ENCODE measurements at places on chromosomes 11 and 22. TPM values are rescaled to one million over a fixed set of nuclear protein-coding genes. Genes with fewer than 3 reads are reported as not detected.
A peak's percentile ranks its signal among the peaks of the same experiment; 100 is the strongest.

- DNase-seq: no peak
- H3K27ac ChIP-seq: no peak overlapping the region
- H3K4me1 ChIP-seq: no peaks in the 10 kb centered on the region
- no peaks in the 10 kb centered on the region for H3K27me3 ChIP-seq
- H3K4me3 ChIP-seq: no peak overlapping the region
These were observed 199.3 kb downstream of the PGR start for GRCh38 chr11:100930185-100930778.

- no peaks in the 10 kb centered on the region for H3K27me3 ChIP-seq
- no peaks in the 10 kb centered on the region for H3K36me3 ChIP-seq
- no peaks in the 10 kb centered on the region for H3K4me1 ChIP-seq
- no peak overlapping the region for H3K4me3 ChIP-seq
- DNase-seq: no peak
- H3K27ac ChIP-seq: no peak overlapping the region
These were observed 25.5 kb downstream of the TMPRSS13 start for GRCh38 chr11:117903505-117904382.

DNA sequence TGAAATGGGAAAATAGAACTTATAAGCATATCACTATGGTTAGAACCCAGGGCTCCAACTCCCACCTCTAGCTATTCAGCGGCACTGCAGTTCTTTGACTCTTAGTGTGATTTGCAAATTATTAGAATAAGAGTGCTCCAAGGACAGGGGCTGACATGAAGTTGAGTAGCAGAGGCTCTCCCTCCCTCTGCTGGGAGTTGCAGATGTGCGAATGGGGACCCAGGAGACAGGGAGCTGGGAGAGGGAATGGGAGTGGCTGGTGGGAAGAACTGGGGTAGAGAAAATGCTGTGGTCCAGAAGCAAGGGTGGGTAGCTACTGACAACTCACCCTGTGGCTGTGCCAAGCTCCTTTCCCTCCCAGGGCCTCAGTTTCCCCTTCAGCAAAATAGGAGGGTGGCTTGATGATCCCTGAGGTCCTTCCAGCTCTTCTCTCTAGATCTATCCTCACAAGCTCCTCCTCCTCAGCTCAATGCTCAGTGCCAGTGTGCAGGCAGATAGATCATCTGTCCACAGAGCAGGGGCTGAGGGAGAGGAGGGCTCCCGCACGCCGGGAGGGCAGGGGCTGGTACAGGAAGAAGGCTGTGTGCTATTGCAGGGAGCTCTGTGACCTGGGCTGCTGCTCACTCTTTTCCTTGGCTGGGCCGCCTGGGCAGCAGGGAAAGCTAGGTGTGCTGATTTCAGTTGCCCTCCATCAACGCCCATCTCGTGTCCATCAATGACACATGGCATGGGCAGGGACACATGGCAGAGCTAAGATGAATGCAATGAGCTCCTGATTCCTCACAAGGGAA is 99.0 kb downstream of the NECTIN1 start:
- DNase-seq: no peak
- no peak overlapping the region for H3K27ac ChIP-seq
- H3K27me3 ChIP-seq: no peaks in the 10 kb centered on the region
- H3K36me3 ChIP-seq: no peaks in the 10 kb centered on the region

- peak overlapping the region; percentile 19 for H3K27ac ChIP-seq
- DNase-seq: no peak
- H3K4me1 ChIP-seq: peaks cover 16% of the 10 kb centered on the region
- H3K27me3 ChIP-seq: no peaks in the 10 kb centered on the region
- no peak overlapping the region for H3K4me3 ChIP-seq
These were observed 43.7 kb downstream of the ZBTB16 start for GRCh38 chr11:114102993-114103896.

- H3K4me1 ChIP-seq: peaks cover 6% of the 10 kb centered on the region
- DNase-seq: peak; percentile 92
- H3K27me3 ChIP-seq: no peaks in the 10 kb centered on the region
These were observed 227.0 kb downstream of the ADAMTS15 start for GRCh38 chr11:130675371-130675821.

DNA sequence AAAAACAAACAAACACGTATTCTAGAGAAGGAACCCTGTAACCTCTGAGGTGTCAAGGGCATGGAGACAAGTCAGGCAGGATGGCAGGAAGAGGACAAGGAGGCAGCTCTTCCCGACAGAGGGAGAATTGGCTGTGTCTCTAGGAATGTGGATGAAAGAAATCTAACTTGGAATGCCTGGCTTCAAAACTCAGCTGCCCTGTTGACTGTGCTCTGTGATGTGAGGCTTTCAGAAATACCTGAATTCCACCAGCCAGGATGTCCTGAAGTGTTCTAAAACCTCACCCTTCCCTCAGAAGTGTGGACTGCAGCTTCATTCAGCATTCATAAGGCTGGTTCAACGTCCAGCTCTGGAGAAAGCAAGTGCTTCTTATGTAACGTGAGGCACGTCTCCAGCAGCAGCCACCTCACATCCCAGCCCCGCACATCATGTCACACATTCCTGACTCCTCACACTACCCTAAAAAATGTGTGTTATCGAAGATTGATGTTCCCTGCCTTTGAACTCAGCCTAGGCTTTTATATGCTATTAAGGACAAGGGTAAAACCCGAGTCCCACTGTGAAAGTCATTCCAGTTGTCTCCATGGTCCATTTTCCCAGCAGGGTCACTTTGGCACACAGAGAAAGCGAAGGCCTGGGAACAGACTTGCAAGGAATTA is 398.9 kb downstream of the ETS1 start:
- H3K36me3 ChIP-seq: no peaks in the 10 kb centered on the region
- H3K4me3 ChIP-seq: no peak overlapping the region
- H3K4me1 ChIP-seq: no peaks in the 10 kb centered on the region
- no peak overlapping the region for H3K27ac ChIP-seq

DNA sequence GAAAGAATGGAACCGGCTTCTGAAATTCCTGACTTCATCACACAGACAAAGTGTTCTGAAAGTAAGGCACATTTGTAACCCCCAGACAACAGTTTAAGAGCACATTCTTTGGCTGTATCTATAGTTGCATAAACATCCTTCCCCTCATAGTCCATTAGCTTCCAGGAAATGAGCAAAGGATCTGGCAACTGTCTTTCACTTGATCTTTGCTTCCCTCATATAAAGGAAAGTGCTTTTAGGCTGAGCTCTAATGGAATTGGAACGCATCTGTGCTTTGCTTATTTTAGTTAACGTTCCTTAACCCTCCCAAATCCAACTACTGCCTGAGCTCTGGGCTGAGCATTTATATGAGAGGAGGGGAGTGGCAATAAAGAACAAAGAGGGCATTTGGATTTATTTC is 76.9 kb upstream of the API5 start:
- no peak overlapping the region for H3K27ac ChIP-seq
- H3K4me1 ChIP-seq: no peaks in the 10 kb centered on the region
- no peak overlapping the region for H3K4me3 ChIP-seq

GRCh38 chr11:64792482-64792881 is 10.5 kb downstream of the MAP4K2 start:
- no peak overlapping the region for H3K27ac ChIP-seq
- peaks cover 3% of the 10 kb centered on the region for H3K36me3 ChIP-seq
- DNase-seq: no peak
- no peaks in the 10 kb centered on the region for H3K4me1 ChIP-seq
- H3K27me3 ChIP-seq: no peaks in the 10 kb centered on the region

- DNase-seq: no peak
- H3K36me3 ChIP-seq: peaks cover 11% of the 10 kb centered on the region
- no peaks in the 10 kb centered on the region for H3K27me3 ChIP-seq
- peaks cover 7% of the 10 kb centered on the region for H3K4me1 ChIP-seq
- no peak overlapping the region for H3K27ac ChIP-seq
These were observed 1.5 kb downstream of the SF1 start for GRCh38 chr11:64776875-64777274.

- no peak overlapping the region for H3K4me3 ChIP-seq
- DNase-seq: no peak
- H3K36me3 ChIP-seq: no peaks in the 10 kb centered on the region
These were observed 225.7 kb downstream of the CTTN start for GRCh38 chr11:70623906-70624597.

DNA sequence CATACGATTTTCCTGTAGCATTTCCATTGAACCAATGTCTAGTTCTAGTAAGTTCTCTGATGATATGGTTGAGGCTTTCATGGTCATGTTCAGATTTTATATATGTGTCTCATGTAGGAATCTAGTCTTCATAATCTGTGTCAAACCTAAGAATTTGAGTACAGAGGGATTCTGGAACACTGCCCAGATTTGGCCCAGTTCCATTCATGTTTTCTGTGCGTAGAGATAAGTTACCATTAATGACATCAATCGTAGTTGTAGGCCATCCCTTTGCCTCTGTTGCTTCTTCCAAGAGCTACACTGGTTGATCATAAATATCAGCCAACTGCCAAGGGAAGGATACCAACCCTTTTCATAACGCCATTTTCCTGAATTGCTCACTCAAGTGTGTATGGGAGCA is 23.3 kb downstream of the ST3GAL4 start:
- no peaks in the 10 kb centered on the region for H3K36me3 ChIP-seq
- no peak overlapping the region for H3K4me3 ChIP-seq
- no peak for DNase-seq
- H3K27me3 ChIP-seq: no peaks in the 10 kb centered on the region
- no peak overlapping the region for H3K27ac ChIP-seq
- no peaks in the 10 kb centered on the region for H3K4me1 ChIP-seq

GRCh38 chr11:9072626-9073176 is 18.7 kb downstream of the SCUBE2 start:
- no peak for DNase-seq
- H3K27ac ChIP-seq: no peak overlapping the region
- H3K36me3 ChIP-seq: peaks cover 1% of the 10 kb centered on the region
- no peak overlapping the region for H3K4me3 ChIP-seq
- no peaks in the 10 kb centered on the region for H3K27me3 ChIP-seq
- no peaks in the 10 kb centered on the region for H3K4me1 ChIP-seq

- H3K27ac ChIP-seq: no peak overlapping the region
- H3K36me3 ChIP-seq: no peaks in the 10 kb centered on the region
- H3K4me3 ChIP-seq: no peak overlapping the region
- H3K27me3 ChIP-seq: no peaks in the 10 kb centered on the region
These were observed 142.8 kb upstream of the B3GAT1 start for GRCh38 chr11:134554861-134555260.

- no peak overlapping the region for H3K4me3 ChIP-seq
- H3K27me3 ChIP-seq: no peaks in the 10 kb centered on the region
- H3K4me1 ChIP-seq: no peaks in the 10 kb centered on the region
- DNase-seq: no peak
These were observed 55.3 kb upstream of the ALKBH3 start for GRCh38 chr11:43825217-43825816.

DNA sequence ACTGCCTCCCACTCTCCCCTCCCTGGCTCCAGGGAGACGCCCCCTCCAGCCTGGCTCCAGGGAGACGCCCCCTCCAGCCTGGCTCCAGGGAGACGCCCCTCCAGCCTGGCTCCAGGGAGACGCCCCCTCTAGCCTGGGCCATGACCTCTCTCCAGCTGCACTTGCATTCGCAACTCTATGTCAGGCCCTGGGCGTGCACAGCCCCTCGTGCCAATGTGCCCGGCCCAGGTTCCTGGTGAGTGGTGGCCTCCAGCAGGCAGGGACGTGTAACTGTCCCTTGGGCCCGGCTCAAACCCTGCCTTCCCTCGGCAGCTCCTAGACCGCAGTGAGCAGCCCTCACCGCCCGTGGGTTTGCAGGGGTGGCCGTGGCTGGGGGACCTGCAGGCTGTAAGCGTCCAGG is 6.9 kb downstream of the MUC6 start:
- no peaks in the 10 kb centered on the region for H3K27me3 ChIP-seq
- no peak overlapping the region for H3K27ac ChIP-seq

- no peak overlapping the region for H3K4me3 ChIP-seq
- no peaks in the 10 kb centered on the region for H3K4me1 ChIP-seq
- no peaks in the 10 kb centered on the region for H3K27me3 ChIP-seq
- no peak for DNase-seq
- H3K27ac ChIP-seq: no peak overlapping the region
These were observed 129.8 kb downstream of the SERGEF start for GRCh38 chr11:17883057-17883456.

- H3K4me1 ChIP-seq: no peaks in the 10 kb centered on the region
- H3K4me3 ChIP-seq: no peak overlapping the region
- H3K36me3 ChIP-seq: no peaks in the 10 kb centered on the region
- H3K27ac ChIP-seq: no peak overlapping the region
These were observed 9.1 kb upstream of the CLCF1 start for GRCh38 chr11:67382276-67383136.

DNA sequence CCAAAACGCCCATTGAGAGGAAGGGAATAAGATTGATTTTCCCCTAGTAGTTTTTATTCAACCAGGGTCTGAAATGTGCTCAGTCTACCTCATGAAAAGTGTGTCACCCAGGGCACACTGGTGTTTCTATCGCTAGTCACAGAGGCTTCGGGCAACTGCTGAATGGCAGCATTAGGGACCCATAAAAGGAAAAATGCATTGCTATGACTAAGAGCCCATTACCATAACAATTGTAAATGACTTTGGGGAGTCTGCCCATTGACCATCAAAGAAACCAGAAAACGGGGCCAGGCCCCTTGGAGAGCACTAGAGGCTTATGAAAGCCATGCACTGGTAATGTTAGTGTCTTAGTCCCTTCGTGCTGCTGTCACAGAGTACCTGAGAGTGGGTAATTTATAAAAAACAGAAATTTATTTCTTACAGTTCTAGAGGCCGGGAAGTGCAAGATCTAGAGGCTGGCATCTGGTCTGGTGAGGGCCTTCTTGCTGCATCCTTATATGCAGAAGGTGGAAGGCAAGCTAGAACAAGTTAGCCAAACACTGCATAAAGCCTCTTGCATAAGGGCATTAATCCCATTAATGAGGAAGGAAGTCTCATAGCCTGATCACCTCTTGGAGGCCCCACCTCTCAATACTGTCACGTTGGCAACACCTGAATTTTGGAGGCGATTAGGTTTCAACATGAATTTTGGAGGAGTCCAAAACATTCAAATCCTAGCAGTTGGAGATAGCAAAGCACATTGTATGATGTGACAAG is 306.7 kb downstream of the ST3GAL4 start:
- no peaks in the 10 kb centered on the region for H3K27me3 ChIP-seq
- H3K4me1 ChIP-seq: no peaks in the 10 kb centered on the region
- H3K27ac ChIP-seq: no peak overlapping the region

DNA sequence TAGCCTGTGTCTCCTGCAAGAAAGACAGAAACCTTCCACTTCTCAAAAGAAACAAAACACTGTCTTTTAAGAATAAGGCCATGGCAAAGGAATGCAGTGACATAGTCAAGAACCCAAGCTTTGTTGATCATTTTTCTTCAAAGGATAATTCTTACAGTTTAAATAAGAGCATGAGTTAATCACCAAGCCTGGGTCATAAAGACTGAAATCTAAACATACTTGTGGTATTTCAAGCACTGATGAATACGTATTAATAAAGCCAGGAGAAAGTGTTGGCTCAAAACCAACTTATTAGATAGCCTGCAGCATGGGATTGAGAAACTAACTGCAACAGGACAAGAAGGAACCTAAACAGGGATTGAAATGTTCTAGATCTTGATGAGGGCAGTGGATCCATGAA is 143.3 kb upstream of the MTNR1B start:
- no peak for DNase-seq
- H3K4me3 ChIP-seq: no peak overlapping the region
- H3K27ac ChIP-seq: no peak overlapping the region
- H3K36me3 ChIP-seq: no peaks in the 10 kb centered on the region

The OR4C16 gene
- not detected for total RNA-seq

The FKBP2 gene
- 50.2 TPM for total RNA-seq

The FIBIN gene
- total RNA-seq: 169 TPM

The TP53AIP1 gene
- not detected for total RNA-seq

The OR4D5 gene
- not detected for total RNA-seq

The SULT4A1 gene
- not detected for total RNA-seq

The ANO5 gene
- 2.5 TPM for total RNA-seq

The WT1 gene
- 0.87 TPM for total RNA-seq

The ASCC2 gene
- 58.0 TPM for total RNA-seq

The TNNT3 gene
- total RNA-seq: 8.8 TPM
